ENCODE measurements at places on chromosomes 7 and 10. TPM values are rescaled to one million over a fixed set of nuclear protein-coding genes. Genes with fewer than 3 reads are reported as not detected.

PDGFA gene
- total RNA-seq: 31.2 TPM

PRSS37 gene
- total RNA-seq: not detected

CALML3 gene
- not detected for total RNA-seq

CPN1 gene
- 0.20 TPM for total RNA-seq

CHST3 gene
- 36.1 TPM for total RNA-seq
